ENCODE measurements at places on chromosomes 4 and X. TPM values are rescaled to one million over a fixed set of nuclear protein-coding genes. Genes with fewer than 3 reads are reported as not detected.
A peak's percentile ranks its signal among the peaks of the same experiment; 100 is the strongest.

DNA sequence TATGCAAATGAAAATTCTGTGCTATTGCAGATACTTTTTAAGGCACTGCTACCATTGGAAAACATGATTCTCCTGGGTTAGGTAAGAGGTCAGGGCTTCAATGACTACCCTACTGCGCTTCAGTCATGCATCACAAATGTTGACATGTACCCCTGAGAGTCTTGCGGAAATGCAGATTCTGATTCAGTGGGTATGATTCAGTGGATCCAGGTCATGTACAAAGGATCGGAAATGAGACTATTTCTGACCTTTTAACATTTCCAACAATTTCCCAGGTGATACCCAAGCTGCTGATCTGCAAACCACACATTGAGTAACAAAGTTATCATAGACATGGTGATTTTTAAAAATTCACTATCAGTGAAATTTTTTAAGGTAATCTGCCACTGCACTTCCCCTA is 62.6 kb downstream of the DDX53 start:
- no peak for DNase-seq

Gene COMMD8
- polyA plus RNA-seq, result 17.4 TPM

GRCh38 chr4:153267890-153268289 is 63.6 kb downstream of the TRIM2 start:
- no peak for DNase-seq

GRCh38 chr4:153531976-153532626 is 65.9 kb downstream of the TMEM131L start:
- DNase-seq, result no peak

Gene NLGN3
- 4.5 TPM for polyA plus RNA-seq

Gene ATP5ME
- polyA plus RNA-seq, result 2,021 TPM

Gene DHX15
- 229 TPM for polyA plus RNA-seq

DNA sequence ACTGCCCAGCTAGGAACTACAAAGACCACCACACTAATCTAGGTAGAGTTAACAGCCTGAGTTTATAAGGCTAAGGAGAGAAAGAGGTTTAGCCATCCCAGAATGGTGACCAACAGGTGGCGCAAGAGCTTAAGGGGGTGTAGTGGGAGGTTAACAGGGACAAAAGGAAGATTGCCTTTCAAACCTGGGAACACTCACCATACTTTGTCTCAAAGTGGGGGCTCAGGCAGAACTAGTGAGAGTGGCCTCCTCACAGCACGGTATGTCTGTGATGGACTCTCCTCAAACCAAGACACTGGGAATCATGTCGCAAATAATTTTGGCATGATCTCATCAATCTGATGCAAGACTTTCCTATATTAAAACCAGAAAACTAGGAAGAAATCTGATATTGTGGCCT is 23.4 kb downstream of the CCNI start:
- DNase-seq, result peak; percentile 92

Gene CENPVL1
- polyA plus RNA-seq, result 2.9 TPM

DNA sequence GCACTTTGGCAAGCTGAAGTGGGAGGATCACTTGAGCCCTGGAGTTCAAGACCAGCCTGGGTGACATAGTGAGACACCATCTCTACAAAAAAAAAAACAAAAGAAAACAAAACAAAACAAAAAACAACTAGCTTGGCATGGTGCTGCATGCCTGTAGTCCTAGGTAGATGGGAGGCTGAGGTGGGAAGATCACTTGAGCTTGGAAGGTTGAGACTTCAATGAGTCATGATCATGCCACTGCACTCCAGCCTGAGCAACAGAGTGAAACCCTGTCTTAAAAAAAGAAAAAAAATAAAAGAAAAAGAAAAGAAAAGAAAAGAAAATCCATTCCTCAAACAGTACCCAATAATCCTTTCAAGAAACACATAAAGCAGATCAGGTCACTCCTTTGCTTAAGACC is 14.9 kb upstream of the ERCC6L start:
- no peak for DNase-seq

DNA sequence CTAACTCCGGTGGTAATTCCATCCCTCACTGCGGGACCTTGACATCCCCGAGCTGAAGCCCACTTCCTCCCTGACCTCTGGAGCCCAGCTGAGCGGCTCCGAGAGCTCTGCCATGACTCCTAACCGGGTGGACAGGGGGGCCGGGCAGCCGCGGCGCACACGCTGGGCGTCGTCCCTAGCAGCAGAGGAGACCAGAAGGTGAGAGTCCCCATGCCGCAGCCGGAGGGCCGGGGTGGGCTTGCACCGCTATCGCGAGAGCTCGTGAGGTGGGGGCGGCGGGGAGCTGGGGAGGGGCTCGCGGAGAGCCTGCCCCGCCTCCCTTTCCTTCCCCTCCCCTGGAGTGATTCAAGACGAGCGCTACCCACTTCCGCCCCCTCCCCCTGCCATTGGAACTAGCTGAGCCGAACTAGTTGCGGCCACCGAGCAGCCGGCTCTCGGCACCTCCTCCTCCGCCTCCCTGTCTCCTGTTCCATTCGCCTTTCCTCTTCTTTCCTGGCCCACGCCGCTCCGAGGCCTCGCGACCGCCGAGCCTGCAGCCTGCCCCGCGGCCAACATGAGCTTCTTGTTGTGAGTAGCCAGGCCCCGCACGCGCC is at the start of gene MOB1B:
Gene MOB1B, plus strand, starts transcription at position 386 of the 593 bp plus-strand sequence. Its CDS starts 168 bp downstream, at position 554.
- DNase-seq, result peak; percentile 97

GRCh38 chr4:170243662-170244288 is 154.0 kb upstream of the AADAT start:
- DNase-seq, result peak; percentile 4

- DNase-seq, result no peak
Measured at GRCh38 chr4:84189144-84189543, 309.9 kb downstream of the NKX6-1 start.

GRCh38 chr4:72701987-72702819 is 133.2 kb upstream of the ADAMTS3 start:
- peak; percentile 81 for DNase-seq

Gene BTK
- 0.68 TPM for polyA plus RNA-seq

DNA sequence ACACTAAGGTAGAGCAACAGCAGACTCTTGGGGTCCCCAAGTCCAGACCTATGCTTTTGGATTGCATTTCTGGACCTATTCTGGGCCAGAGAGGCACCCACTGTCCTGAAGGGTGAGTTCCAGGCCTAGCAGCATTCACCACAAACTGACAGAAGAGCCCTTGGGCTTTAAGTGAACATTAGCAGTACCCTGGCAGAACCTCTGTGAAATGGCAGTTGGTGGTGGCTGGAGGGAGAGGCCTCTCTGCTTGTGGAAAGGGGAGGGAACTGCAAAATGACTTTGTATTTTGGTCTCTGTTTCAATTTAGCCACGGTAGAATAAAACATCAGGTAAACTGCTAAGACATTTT is 1211.9 kb downstream of the PCDH18 start:
- no peak for DNase-seq

GRCh38 chrX:152632445-152633097 is 5.1 kb upstream of the GABRQ start:
- DNase-seq, result peak; percentile 62

DNA sequence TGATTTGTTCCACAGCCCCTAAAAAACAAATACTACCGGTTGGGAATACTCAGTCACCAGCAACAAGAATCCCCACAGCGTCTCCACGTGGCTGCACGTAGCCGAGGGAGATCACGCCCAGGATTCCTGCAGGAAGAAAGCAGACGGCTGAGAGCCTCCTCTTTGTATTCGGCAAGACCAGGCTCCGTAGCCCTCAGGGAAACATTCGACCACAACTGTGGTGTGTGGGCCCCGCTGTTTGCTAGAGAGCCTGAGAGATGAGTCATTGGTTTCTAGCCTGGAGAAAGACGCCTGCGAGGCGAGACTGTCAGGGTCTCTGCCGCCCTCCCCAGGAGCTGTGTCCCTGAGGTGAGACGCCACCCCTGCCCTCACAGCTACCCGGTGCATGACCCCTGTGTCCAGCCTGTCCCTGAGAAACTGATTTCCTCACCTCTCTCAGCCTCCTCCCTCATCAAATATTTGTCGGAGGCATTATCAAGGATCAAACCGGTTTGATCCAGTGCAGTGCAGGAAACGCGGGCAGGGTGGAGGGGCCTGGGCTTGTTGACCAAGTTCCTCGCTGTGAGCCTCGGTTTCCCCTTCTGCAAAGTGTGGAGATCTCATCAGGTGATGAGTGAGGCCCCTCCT is 4.7 kb upstream of the S100P start:
- peak; percentile 72 for DNase-seq
